ENCODE measurements at places on chromosomes 11 and 22. TPM values are rescaled to one million over a fixed set of nuclear protein-coding genes. Genes with fewer than 3 reads are reported as not detected.

TESMIN gene
- 2.2 TPM for total RNA-seq

RAC2 gene
- total RNA-seq: 518 TPM

KIF18A gene
- total RNA-seq: 19.8 TPM

MTNR1B gene
- not detected for total RNA-seq

OLFML1 gene
- not detected for total RNA-seq

DBX1 gene
- total RNA-seq: not detected

RPS13 gene
- total RNA-seq: 1,750 TPM

DNA sequence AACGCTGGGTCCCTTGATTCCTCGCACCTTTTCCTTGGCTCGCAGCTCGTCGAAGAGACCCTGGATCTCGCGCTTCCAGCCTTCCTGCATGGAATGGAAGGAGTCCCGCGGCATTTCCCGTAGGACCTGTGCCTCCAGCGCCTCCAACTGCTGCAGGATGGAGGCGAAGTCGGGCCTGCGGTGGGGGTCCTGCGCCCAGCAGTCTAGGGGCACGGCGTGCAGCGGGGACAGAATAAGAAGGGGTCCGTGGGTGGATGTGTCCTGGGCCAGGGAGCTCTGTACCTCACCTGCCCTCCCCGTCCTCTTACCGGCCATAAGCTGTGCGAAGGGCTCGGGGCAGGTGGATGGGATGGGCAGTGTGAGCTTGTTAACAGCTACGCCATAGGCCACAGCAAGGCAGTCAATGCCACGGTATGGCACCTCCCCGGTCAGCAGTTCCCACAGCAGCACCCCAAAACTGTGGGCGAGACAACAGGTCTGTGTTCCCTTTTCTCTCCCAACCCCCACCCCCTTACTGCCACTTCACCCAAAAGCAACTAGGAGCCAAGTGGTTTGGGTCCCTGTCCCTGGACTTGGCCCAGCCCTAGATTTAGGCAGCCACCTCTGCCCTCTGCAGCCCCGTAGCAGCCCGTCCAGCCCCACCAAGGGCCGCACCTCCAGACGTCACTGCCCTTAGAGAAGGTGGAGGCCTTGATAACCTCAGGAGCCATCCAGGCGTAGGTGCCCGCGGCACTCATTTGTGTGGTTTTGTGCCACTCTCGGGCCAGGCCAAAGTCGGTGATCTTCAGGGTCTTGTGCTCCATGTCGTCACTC is 6.2 kb downstream of the MAP3K11 start:
- no peak for DNase-seq
- peaks cover 37% of the 10 kb centered on the region for H3K4me1 ChIP-seq
- peaks cover 14% of the 10 kb centered on the region for H3K36me3 ChIP-seq

DNA sequence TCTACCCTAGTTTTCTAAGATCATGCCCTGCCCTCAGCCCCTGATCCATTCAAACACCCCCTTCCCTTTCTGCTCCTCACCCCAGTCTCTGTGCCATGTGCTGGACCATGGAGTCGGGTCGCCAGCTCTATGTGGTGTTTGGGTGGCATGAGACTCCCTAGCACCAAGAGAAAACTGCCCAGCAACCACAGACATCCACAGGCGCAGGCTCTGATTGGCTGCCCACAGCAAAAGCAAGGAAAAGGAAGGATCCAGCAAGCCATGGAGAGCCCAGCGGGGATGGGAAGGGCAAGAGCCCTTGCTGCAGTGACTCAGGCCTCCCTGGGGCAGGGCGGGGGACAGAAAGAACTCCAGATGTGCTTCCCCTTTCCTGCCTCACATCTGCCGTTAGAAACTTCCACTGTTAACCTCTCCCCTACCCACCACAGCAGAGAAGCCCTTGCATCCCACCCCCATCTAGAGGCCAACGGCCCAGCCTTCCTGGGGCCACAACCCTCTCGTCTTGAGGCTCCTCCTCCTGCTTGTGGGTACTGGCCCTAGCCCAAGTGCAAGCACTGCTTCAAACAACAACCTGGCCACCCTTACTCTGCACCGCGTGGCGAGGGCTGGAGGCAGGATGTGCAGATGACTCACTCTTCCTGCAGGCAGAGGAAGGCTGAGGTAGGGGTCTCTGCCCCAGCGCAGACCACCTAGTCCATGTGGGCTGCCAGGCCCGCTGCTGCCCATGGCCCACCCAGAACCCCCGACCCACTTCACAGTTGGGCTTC is 9.7 kb upstream of the AHNAK start:
- H3K4me3 ChIP-seq: peak overlapping the region; percentile 59
- peak overlapping the region; percentile 95 for H3K27ac ChIP-seq
- peaks cover 57% of the 10 kb centered on the region for H3K36me3 ChIP-seq
- DNase-seq: peak; percentile 90
- peaks cover 3% of the 10 kb centered on the region for H3K27me3 ChIP-seq
- H3K4me1 ChIP-seq: peaks cover 89% of the 10 kb centered on the region

- DNase-seq: no peak
- no peaks in the 10 kb centered on the region for H3K36me3 ChIP-seq
- peaks cover 3% of the 10 kb centered on the region for H3K27me3 ChIP-seq
- H3K4me1 ChIP-seq: no peaks in the 10 kb centered on the region
- H3K27ac ChIP-seq: no peak overlapping the region
- no peak overlapping the region for H3K4me3 ChIP-seq
These were observed 23.1 kb upstream of the FZD4 start for GRCh38 chr11:86978247-86978646.

GRCh38 chr11:9313648-9314290 is 624 bp downstream of the TMEM41B start:
- H3K36me3 ChIP-seq: peaks cover 20% of the 10 kb centered on the region
- peaks cover 38% of the 10 kb centered on the region for H3K4me1 ChIP-seq
- H3K27ac ChIP-seq: peak overlapping the region; percentile 96

GRCh38 chr11:36155770-36156160 is 133.5 kb downstream of the COMMD9 start:
- H3K27ac ChIP-seq: no peak overlapping the region
- no peaks in the 10 kb centered on the region for H3K4me1 ChIP-seq
- peaks cover 17% of the 10 kb centered on the region for H3K27me3 ChIP-seq

DNA sequence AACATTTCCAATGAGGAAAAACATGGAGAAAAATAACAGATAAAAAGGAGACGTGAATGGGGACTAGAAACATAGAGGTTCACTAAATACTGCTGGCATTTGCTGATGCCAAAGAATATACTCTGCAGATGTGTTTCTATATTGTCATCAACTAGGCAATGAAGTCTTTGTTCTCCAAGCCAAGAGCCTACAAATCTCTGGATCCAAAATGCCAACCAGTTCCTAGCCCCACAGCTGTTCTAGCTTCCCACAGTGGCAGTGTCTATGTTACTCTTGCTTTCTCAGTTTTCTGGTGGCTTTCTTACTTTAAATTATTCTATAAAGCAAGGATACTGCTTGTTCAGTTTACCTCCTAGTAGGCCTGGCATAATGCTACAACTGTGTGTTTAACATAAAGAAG is 977.9 kb upstream of the CCDC90B start:
- H3K36me3 ChIP-seq: no peaks in the 10 kb centered on the region
- no peaks in the 10 kb centered on the region for H3K27me3 ChIP-seq
- no peak overlapping the region for H3K27ac ChIP-seq
- H3K4me1 ChIP-seq: no peaks in the 10 kb centered on the region
- no peak overlapping the region for H3K4me3 ChIP-seq

DNA sequence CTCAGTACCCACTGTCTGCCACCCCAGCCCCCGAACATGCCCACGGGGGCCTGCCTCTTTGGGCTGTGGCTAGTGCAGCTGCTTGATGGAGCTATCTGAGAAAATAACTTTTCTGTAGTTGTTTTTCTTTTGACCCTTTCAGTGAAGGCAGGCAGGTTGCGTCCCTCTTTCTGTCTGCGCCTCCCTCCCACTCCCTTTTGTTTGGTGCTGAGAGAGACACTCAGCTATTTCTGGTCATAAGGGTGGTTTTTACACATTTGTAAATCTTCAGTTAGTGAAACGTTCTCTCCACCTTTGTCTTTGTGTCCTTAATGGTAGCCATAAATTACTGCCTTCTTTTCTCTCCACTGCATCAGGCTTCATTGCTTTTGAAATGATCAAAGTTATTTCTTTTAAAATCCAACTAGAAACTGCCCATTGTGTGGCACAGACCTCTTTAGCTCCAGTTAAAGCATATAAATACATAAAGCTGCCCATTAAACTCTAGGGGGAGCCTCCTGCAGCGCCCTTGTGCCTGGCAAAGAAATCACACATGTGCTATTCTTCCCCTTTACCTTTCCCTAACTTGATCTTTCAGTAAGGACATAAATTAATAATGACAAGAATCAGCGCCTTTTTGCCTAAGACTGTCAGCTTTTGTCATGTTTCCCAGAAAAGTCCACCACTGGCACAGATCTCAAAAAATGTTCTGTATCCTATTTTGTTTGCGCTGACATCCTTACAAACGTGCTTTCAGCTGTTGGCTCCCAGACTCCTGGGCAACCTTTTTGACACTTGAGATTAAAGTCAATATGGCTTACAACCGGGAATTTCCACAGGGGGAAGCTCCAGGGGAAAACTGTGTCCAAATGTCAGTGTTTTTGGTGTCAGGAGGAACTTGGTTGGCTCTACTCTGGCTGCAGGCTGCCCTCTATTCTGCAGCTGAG is 1.7 kb upstream of the SCUBE2 start:
- peaks cover 65% of the 10 kb centered on the region for H3K27me3 ChIP-seq
- DNase-seq: no peak
- no peak overlapping the region for H3K4me3 ChIP-seq
- no peak overlapping the region for H3K27ac ChIP-seq

DNA sequence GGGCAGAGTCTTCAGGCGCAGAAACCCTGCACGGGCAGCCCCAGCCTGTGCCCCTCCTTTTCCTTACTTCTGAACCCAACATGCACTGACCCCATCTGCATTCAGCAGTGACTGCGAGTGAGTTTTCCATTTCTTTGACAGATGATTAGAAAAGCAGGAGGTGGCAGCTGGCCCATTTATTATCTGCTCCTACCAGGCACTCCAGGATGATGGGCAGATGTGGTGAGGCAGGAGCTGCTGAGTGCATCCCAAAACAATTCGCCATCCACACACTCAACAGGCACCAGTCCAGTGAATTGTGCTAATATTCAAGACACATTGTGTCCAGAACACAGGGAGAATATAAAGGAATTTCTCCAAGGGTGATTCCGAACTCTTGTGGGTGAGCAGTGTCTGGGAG is 208.5 kb downstream of the TENM4 start:
- no peak overlapping the region for H3K27ac ChIP-seq
- H3K4me3 ChIP-seq: no peak overlapping the region
- H3K27me3 ChIP-seq: no peaks in the 10 kb centered on the region
- H3K36me3 ChIP-seq: no peaks in the 10 kb centered on the region
- H3K4me1 ChIP-seq: no peaks in the 10 kb centered on the region

DNA sequence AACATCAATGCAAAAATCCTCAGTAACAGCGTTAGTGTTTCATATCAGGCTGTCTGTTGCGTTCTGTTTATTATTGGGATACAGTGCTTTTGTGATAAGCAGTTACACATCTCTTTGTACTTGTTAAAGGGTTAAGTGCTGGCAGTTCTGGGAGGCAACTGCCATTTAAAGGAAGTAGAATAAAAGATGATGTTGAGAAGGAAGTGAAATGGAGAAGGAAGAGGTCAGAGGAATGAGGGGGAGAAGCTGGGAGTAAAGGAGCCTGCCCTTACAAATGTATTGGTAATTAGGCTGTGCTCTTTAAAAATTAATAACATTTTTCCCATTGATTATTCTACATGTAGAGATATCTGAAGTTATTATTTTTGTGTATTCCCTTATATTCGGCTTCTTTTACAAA is 674.7 kb downstream of the NTM start:
- H3K27ac ChIP-seq: no peak overlapping the region
- H3K36me3 ChIP-seq: no peaks in the 10 kb centered on the region
- H3K27me3 ChIP-seq: peaks cover 5% of the 10 kb centered on the region
- H3K4me3 ChIP-seq: no peak overlapping the region

DNA sequence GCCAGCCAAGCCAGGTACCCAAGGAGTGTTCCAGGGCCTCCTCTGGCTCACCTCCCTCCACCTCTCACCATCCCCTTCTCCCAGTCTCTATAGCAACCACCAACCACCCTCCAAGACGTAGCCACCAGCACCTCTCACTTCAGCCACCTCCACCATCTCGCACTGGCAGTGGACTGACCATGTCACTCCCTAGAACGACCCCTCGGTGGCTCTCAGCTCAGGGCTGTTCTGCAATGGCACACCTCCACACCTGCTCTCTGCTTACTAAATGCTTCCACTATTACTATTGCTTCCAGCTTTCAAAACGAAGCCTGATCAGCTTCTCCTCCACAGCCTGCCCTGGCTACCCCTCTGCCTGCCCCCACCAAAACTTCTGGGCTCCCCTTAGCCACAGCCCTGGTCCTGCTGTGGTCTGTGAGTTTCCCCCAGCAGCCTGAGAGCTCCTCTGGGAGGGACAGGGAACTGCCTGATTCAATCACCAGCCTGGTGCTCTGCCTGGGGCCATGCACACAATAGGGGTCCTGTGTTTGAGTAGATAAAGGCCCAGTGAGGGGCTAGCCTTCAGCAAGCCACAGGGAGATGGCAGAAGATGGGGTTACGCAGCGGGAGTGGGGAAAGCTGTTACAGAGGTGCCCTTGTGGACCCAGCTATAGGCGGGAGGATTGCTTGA is 17.5 kb upstream of the CBX7 start:
- H3K27ac ChIP-seq: no peak overlapping the region
- H3K27me3 ChIP-seq: peaks cover 4% of the 10 kb centered on the region
- no peaks in the 10 kb centered on the region for H3K36me3 ChIP-seq
- no peak overlapping the region for H3K4me3 ChIP-seq
- peaks cover 30% of the 10 kb centered on the region for H3K4me1 ChIP-seq
- no peak for DNase-seq

DNA sequence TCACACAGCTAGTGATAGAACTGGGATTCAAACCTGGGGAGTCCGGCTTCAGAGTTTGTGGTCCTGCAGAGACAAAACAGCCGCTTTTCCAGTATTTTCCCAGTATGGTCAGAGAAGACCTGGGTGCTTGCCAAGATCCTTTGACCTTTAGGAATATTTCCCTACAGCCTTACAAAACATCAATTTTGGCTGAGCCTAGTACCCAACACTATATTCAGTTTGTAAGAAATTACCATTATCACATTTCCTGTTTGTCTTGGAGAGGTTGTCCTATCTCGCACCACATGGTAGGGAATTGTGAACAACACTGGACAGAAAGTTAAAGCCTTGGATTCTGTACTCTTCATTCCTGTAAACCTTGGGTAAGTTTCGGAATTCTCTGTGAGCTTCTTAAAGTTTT is 10.7 kb upstream of the NEU3 start:
- no peaks in the 10 kb centered on the region for H3K4me1 ChIP-seq
- no peak for DNase-seq
- H3K27me3 ChIP-seq: no peaks in the 10 kb centered on the region
- H3K36me3 ChIP-seq: peaks cover 32% of the 10 kb centered on the region
- H3K4me3 ChIP-seq: no peak overlapping the region
